ENCODE measurements at places on chromosomes 16 and 17. TPM values are rescaled to one million over a fixed set of nuclear protein-coding genes. Genes with fewer than 3 reads are reported as not detected.

- no peak for DNase-seq
These were observed 11.2 kb upstream of the TRIM25 start for GRCh38 chr17:56925088-56925487.

GRCh38 chr17:6095501-6095900 lies 25.3 kb downstream of the WSCD1 start:
- no peak for DNase-seq

DNA sequence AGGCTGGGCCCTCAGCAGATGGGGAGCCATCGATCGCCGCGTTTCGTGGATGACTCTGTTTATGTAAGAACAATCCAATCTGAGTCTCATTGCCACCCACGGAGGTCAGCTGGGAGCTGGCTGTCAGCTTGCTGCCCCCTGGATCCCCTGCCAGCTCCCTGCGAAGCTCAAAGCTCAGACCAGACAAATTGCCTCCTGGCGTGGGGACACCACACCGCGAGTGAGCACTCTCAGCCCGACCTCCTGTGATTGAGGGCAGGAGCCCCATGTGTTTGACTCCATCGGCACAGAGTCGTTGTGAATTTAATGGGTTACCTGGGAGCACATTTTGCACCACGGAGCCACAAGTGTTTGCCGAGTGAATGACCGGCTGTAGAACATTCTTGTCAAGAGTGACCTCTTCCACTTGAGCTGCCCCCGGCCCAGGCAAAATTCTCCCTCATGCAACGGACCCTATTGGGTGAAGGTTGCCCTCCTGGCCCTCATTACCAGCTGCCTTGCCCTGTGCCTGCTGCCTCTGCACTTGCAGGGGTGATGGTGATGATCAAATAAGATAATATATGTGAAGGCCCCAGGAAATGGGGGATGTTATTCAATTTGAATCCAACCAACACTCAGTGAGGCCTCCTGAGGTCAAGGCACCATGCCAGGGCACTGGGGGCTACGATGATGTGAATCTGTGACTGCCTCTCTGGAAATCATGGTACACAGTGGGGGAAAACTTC lies 7.6 kb upstream of the GFAP start:
- peak; percentile 47 for DNase-seq

DNA sequence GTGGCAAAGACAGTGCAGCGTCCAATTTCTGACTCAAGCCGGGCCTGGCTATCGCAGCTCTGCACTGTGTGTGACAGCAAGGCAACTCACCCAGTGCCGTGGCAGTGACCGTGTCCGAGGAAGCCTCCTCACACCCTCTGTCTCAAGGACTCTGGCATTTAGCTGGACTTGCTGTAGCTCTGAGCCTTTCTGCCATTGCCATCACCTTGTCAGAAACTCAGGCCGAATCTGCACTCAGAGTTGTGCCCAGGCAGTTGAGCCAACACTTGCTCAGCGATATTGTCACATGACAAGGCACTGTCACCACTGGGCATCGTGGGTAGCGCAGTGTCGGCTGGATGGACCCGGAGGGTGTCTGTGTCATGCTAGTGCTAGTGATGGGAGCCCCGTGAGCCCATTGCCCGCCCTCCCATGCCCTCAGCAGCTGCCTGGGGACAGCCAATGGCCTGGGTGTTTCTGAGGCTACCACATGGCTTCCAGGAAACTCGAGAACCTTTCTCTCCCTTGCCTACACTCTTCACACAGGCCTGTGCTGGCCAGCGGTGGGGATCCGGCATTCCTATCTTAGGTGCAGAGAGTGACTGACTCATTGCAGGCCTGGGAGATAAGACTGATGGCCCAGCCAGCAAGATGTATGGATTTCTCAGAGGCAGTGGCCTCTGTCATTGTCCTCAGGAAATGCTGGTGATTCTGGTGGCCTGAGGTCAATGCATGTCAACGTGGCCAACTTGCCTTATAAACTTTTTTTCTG lies 22.1 kb upstream of the STH start:
- no peak for DNase-seq

GRCh38 chr17:73482894-73483293 lies 161.4 kb downstream of the SDK2 start:
- DNase-seq: no peak

- no peak for DNase-seq
These were observed 157.4 kb downstream of the PRKCA start for GRCh38 chr17:66459811-66460270.

- DNase-seq: no peak
These were observed 17.4 kb upstream of the COL1A1 start for GRCh38 chr17:50218771-50219315.

- no peak for DNase-seq
These were observed 83.1 kb downstream of the SYCE1L start for GRCh38 chr16:77282345-77282744.

GRCh38 chr16:24359490-24359889 lies 103.4 kb downstream of the CACNG3 start:
- no peak for DNase-seq

The SLC16A5 gene
- total RNA-seq: 17.1 TPM

The C16orf46 gene
- total RNA-seq: 1.1 TPM

The KRTAP2-2 gene
- not detected for total RNA-seq

The CHST6 gene
- total RNA-seq: 25.4 TPM

DNA sequence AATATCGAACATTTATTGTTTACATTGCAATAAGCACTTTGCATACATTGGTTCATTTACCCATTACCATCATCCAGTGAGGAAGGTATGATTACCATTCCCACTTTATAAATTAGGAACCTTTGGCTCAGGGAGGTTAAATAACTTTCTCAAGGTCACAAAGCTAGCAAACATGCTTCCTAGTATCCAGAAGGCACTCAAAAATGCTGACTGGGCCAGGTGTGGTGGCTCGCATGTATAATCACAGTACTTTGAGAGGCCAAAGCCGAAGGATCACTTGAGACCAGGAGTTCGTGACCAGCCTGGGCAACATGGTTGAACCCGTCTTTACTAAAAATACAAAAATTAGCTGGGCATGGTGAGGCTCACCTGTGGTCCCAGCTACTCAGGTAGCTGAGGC lies 259.6 kb downstream of the TMEM114 start:
- DNase-seq: no peak

The SSTR5 gene
- 0.56 TPM for total RNA-seq

The KAT2A gene
- total RNA-seq: 32.5 TPM
